CD4-positive, alpha-beta T cell treated with Interleukin-17A for 4 hours (primary cell): ENCODE measurements at places on chromosomes 7 and 10.

GRCh38 chr7:116547347-116547746 lies 22.5 kb downstream of the CAV1 start:
- no peak for DNase-seq

GRCh38 chr7:124570558-124570957 lies 195.0 kb downstream of the GPR37 start:
- no peak for DNase-seq

GRCh38 chr7:22377703-22378102 lies 20.7 kb upstream of the RAPGEF5 start:
- no peak for DNase-seq

DNA sequence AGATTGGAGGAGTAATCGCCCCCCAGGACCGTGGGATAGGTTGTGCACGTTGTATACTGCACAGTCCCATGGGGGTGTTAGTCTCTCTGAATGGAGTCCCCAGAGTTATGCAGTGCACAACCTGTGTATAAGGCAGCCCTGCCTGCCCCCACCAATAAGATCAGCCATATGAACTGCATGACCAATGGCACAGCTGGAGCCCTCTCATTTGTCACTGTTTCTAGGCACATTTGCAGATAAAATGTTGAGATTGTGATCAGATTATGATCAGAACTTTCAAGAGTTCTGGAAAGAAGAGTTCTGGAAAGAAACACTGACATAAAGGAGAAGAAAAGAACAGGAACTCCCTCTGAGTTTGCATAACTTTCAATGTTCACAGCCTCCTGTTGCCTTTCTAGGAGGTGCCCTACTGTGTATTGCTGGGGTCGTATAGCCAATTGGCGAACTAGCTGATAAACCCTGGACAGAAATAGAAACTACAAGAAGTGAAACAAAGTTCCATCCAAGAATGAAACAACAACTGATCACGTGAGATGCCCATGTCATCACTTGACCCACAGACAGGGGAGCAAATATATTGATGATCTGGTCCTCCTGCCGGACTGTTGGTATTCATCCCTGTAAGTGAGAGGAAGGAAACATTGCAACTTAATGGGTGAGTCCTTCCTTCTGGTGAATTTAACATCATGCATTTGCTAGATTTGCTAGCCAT lies 49.6 kb upstream of the TOMM7 start:
- DNase-seq: no peak

DNA sequence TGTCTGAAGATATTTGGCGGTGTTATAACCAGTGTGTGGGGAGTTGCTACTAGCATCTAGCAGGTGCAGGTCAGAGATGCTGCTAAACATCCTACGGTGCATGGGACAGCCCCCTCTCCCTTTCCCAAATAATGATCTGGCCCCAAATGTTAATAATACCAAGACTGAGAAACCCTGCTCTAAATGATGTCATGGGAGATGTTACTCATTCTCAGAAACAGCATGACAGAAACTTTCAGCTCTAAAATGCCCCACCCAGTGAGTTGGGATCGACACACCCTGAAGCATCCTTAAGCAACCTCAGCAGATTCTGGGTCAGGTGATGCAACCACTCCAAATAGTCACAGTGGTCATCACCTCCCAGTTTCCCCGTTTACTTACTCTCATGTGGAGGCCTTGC lies 108.8 kb upstream of the MPP7 start:
- no peak for DNase-seq

- DNase-seq: no peak
Observed at GRCh38 chr10:23493711-23494110, 54.8 kb downstream of the OTUD1 start.

DNA sequence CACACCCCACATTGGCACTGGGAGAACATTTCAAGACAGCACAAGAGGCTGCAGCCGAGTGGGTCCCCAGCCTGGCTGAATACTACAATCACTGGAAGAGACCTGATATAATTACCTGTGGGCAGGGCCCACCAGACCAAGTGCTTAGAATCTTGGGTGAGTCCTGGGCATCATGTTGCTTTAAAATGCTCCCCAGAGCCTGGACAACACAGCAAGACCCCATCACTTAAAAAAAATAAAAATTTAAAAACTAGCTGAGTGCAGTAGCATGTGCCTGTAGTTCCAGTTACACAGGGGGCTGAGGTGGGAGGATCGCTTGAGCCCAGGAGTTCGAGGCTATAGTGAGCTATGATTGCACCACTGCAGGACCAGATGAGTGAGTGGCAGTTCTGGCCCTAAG lies 28.1 kb downstream of the FAM171A1 start:
- DNase-seq: no peak

- DNase-seq: no peak
Observed at GRCh38 chr10:105585171-105585570, 944.1 kb downstream of the SORCS3 start.

GRCh38 chr7:148986742-148987009 lies 41.6 kb downstream of the PDIA4 start:
- no peak for DNase-seq

DNA sequence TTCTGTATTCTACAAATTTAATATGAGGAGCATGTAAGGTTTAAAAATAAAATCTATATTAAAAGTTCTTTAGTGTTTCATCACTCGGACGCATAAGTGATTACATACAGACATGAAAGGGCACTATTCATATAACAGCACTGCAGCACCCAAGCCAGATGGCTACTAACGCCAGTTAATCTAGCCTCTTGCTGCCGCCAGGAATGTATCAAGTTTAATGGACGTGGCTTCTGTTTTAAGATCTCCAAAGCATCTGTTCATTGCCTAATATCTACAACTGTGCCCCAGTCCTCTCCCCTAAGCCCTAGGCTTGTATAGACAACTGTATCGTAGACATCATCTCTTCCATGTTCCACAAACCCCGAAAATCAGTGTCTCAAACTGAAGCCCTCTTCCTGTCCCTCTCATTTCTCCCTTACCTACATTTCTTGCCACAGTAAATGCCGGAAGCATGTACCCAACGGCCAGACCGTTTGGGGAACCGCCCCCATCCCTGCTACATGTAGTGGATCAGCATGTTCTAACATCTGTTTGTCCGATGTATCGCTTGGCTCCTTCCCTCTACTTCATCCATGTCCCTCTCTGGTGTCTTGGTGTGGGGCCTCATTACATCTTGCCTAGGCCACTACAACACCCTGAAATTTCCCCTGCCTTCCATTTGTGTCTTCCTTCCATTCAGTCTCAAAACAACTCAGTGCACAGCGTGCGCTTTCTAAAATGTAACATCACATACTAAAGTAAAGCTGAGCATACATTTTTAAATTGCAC lies 147.5 kb upstream of the RSU1 start:
- DNase-seq: no peak

DNA sequence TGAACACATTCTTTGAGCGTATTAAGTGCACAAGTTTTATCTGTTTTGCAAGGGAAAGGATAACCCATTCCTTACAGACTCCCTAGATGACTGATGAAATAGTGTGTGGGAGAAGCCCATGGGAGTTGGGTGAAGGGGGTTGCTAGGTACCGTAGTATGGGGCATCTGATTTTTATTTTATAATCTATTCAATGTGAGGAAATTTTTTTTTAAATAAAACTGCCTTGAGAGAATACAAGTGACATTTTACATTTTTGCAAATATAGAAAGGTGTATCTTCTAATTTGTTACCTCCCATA lies 1.4 kb downstream of the BTAF1 start:
- DNase-seq: no peak

GRCh38 chr10:95767884-95768556 lies 12.1 kb downstream of the ENTPD1 start:
- DNase-seq: no peak

- no peak for DNase-seq
Observed at GRCh38 chr7:83782628-83783027, 133.7 kb upstream of the SEMA3E start.

GRCh38 chr10:56912043-56912442 lies 551.0 kb upstream of the ZWINT start:
- no peak for DNase-seq

DNA sequence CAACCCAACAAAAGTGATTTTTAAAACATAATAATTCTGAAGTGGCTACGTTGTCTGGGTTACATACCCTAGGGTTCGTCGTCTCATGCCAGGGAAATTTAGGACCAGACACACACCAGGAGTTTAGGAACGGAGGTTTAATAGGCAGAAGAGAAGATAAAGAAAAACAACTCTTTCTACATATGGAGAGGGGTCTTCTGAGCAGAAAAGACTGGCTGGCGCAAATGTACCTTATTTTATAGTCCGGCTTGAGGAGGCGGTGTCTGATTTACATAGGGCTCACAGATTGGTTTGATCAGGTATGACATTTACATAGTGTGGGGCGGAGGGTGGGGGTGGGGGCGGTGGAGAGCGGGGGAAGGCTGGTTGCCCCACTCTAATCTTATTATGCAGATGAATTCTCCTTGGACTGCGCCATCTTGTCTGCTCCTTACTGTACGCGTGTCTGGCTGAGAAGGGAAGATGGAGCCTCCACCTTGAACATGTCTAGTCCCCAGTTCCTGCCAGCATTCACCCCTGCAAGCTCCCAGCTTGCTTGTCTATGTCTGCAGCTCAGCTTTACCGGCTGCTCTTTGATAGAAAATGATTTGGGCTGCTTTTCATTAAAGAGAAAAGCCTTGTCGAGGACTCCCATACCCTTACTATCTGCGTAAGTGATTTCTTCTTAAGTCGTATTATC lies 98.7 kb downstream of the RALA start:
- DNase-seq: no peak
